Stimulated activated CD8-positive, alpha-beta memory T cell treated with anti-CD3 and anti-CD28 coated beads, Interleukin-4, amount 100 ng/mL, for 4 hours (primary cell): ENCODE measurements at places on chromosomes 1 and 21.

- DNase-seq = no peak
These were observed 42.5 kb downstream of the UTP25 start for GRCh38 chr1:209870151-209870831.

- no peak for DNase-seq
These were observed 5.5 kb downstream of the TSEN15 start for GRCh38 chr1:184056921-184057555.

- DNase-seq = no peak
These were observed 117.1 kb upstream of the DUSP10 start for GRCh38 chr1:221858818-221859611.

GRCh38 chr1:228464487-228464983 is 22.6 kb upstream of the RNF187 start:
- DNase-seq = peak; percentile 67

DNA sequence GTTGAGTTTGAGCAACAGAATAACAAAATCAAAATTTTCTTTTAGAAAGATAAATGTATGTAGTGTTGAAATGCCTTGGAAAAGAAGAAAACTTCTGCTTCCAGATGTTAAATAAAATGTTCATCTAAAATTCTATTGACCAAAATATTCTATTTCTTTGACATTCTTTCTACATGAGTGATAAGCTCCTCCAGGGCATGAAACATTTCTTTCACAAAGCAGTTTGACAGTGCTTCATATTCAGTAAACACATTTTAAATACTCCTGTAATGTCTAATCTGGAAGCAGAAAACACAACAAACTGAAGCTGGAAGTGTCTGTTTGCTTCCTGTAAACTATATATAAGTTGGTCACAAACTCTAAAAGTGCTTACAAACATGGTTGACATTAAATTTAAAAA is 61.5 kb downstream of the RGS21 start:
- no peak for DNase-seq

GRCh38 chr1:86194491-86195034 is 38.0 kb upstream of the COL24A1 start:
- DNase-seq = no peak

DNA sequence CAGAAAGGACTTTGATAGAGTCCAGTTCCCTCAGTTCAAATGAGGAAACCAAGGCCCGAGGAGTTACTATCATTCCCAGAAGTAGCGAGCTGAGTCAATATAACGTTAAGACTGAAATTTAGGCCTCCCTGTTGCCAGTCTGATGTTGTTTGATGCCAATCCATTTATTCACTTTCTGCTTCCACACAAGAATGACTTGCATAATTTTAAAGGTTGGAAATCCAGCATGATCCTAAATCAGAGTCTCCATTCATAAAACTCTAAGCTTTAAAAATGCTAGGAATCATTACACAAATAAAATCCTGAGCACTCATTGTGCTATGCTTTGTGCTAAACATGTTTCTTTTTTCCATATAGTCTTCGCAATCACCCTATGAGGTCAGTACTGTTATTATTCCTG is 414.4 kb downstream of the PTBP2 start:
- no peak for DNase-seq

GRCh38 chr1:3676581-3677470 is 24.5 kb downstream of the TP73 start:
- DNase-seq = no peak

- no peak for DNase-seq
These were observed 22.9 kb upstream of the DISC1 start for GRCh38 chr1:231603598-231604275.

- DNase-seq = no peak
These were observed 28.4 kb downstream of the EXTL2 start for GRCh38 chr1:100866041-100866900.
